Cerebellar cortex (tissue), 1 donor: ENCODE measurements at places on chromosomes 13 and 19.

GRCh38 chr19:991174-991931, 7.2 kb downstream of the WDR18 start:
- no peak for DNase-seq

DNA sequence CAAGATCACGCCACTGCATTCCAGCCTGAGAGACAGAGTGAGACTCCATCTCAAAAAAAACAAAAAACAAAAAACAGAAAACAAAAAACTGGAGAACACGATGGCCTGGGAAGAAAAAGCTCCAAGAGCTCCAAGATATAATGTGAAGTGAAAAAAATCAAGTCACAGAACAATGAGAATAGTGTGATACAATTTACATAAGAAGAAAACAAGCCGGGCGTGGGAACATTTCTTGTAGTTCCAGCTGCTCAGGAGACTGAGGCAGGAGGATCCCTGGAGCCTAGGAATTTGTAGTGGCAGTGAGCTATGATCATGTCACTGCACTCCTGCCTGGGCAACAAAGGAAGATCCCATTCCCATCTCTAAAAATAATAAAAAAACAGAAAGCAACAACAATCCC, 8.5 kb upstream of the LMTK3 start:
- DNase-seq, result no peak

DNA sequence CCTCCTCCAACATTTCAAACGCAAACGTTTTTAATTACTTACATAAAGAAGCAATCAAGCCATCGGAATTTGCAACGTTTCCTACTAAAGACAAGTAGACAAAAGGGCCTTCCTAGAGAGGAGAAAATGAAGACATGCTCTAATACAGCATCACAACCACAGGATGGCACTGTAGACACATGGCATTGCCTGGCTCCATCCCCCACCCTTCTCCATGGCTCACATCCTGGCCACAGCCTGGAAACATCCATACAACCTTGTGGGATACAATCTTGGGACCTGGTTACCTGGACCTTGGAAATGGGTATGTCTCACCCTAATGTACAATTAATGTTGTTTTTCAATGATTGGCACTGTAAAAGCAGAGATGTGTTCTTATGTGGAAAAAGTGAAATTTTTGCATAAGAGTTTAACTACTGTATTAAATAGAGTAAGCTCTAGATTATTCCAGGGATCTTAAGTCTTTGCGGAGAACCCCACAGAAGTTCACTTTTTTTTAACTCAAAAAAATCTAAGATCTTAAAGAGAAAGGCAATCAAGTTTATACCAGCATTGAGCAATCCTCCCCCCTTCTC, 21.5 kb downstream of the EBPL start:
- DNase-seq, result peak; percentile 73

GRCh38 chr19:30361721-30362120, 10.5 kb upstream of the ZNF536 start:
- DNase-seq, result no peak

- no peak for DNase-seq
Observed at GRCh38 chr19:29410601-29411000, 115.2 kb upstream of the VSTM2B start.

- DNase-seq, result no peak
Observed at GRCh38 chr19:13633109-13633508, 126.8 kb upstream of the CACNA1A start.

- DNase-seq, result no peak
Observed at GRCh38 chr19:49155005-49155819, at the start of gene HRC. TSS of gene HRC (minus strand) at chr19:49155396. CDS start at chr19:49155237, 159 bp downstream.

GRCh38 chr13:39612023-39612637, 9.1 kb upstream of the LHFPL6 start:
- peak; percentile 91 for DNase-seq
